ENCODE measurements at places on chromosomes 5 and 9.

DNA sequence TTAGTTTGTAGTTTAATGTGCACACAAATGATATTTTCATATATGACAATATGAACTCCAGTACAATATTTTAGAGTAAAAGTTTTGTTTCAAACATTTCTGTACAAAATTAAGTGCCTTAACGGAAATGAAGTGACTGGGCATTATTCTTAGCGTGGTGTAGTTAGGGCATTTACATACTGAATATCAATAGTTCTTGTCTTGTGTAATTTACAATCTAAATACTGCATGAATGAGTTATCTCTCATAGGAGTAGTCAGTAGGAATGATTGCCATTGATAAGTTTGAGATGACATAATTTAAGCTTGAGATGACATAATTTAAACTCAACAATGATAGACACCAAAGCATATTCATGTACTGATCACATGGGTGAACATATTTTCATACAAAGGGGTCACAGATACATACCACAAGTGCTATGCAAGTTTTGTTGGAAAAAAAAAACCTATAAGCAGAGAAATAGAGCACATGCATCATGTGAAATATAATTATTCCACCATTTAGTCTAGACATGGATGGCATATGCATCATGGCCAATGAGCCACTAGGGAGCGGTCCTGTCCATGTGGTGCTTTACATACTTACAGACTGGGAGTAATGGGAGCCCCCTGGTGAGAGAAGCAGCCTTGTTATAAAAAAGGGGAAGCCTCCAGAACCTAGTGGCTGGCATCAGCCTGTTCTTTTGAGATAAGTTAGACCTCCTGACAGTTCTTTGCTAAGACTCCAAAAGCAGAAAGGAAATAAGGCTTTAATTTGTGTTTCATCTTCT, 1523.9 kb downstream of the MAT2B start:
- peak; percentile 94 for DNase-seq

GRCh38 chr9:134240361-134240760, 76.0 kb upstream of the RNU6ATAC start:
- DNase-seq: no peak

- no peak for DNase-seq
Measured at GRCh38 chr5:65037831-65038815, 269.4 kb downstream of the CWC27 start.

DNA sequence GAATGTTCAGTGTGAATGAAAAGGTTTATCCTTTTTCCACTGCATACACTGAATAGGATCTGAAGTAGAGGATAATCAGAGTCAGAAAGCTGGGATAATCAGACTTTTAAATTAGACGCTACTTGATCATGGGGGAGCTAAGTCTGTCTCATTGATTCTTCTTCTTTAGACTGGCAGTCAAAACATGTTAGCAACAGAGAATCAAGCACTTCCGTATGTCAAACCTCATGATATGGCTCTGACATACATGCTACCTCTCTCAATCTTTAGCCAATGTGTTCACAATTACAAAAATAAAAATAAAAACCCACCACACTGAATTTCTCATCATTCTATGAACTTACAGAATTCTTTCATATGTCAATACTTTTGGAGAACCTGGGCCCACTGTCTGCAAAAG, 19.0 kb upstream of the OR13F1 start:
- DNase-seq: no peak

DNA sequence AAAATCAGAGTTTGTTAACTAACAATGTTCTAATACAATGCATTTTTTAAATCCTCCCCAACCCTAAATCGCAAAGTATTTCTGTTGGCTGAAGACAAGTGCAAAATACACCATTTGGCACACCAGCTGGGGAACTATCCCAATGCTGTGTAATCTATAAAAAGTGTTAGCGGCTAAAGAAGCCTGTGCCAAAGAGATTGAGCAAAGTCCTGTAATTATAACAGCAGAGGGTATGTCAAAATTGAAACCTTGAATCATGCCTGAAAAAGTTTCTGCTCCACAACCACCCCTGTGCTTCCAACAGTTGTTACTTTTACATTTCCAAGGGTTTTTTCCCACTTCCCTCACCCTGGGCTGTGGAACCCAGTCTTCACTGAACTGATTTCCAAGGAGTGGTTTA, 83.1 kb upstream of the PLPP6 start:
- DNase-seq: no peak

DNA sequence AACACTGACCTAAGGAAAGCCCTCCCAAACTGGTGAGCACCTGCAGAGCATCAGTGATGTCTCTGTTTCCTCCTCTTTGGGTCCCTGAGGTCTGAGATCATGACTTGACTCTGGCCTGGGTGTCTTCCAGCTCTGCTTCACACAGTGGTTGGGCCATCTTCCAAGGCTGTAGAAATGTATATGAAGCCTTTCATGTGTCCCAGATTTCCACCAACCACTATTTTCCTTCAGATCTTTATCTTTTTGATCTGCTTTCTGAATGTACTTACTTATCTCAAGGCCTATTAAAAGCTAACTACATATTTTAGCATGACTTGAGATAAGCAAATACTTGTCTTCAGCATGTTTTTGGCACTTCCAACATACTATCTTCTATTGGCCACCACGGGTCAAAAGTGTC, 47.1 kb downstream of the PRELID2 start:
- DNase-seq: no peak
